ENCODE measurements at places on chromosomes 1 and 21.

GRCh38 chr1:183490932-183491331 lies 18.6 kb downstream of the SMG7 start:
- DNase-seq: no peak

- DNase-seq: no peak
These were observed 9.1 kb upstream of the GPR88 start for GRCh38 chr1:100528871-100529270.

GRCh38 chr1:85178396-85178795 lies 22.4 kb downstream of the SYDE2 start:
- DNase-seq: no peak

DNA sequence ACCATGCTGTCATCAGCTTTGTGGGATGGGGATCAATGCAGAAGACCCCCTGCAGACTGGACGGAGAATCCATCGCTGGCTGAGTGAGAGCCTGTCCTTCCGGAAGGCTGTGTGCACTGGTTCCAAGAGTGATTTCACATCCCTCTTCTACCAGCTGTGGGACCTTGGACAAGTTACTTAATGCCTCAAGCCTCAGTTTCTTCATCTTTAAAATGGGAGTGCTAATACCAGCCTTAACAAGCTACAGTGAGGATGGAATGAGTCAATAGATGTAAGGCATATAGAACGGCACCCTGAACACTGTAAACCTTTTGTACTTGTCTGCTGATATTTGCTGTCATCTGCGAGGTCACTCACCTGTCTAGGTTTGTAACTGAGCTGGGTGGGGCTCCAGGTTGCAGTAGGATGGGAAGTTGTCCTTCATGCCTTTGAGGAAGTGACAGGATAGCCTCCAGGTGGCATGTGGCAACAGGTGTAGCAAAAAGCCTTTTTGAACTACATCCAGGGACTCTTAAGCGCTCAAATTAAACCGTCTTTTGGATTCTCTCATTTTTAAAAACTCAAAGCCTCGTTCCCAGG lies 27.5 kb downstream of the TMEM51 start:
- DNase-seq: no peak

DNA sequence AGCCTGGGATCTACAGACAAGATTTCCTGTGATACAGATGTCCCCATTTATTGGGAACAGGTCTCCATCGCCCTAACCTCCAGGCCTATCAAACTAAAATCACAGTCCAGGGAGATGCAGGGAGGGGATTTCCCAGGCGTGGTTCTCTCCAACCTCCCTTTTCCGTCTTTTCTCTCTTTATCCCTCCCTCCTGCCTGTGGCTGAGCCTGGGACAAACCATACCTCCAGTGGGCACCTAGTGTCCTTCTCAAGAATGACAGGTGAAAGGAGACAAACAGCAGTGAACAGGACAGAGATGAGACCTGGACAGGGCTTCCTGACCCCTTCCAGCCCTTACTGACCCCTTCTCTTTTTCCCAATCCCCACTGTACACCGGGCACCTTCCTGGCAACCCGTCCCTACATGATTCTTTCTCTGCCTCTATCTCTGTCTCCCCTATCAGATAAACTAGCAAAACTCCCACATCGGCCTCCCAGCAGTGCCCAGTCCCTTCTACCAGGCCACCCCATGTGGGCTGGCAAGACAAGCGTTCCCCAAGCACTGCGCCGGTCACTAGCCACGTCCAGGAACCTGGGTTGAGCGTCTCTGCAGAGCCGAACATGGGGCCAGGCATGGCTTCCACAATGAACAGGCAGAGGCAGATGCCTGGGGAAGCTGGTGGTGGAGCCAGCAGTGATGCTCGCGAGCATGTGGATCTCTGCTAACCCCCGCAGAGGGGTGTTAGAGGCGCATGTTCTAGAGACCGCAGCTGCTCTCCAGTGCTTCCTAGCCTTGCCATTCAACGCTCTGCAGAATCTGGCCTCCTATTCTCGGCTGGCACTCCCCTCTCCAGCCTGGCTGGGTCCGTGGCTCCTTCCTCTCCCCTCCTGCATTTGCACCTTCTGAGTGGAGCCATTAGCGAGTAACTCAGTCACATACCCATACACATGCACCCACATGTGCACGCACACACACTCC lies 54.7 kb downstream of the ELK4 start:
- DNase-seq: no peak

DNA sequence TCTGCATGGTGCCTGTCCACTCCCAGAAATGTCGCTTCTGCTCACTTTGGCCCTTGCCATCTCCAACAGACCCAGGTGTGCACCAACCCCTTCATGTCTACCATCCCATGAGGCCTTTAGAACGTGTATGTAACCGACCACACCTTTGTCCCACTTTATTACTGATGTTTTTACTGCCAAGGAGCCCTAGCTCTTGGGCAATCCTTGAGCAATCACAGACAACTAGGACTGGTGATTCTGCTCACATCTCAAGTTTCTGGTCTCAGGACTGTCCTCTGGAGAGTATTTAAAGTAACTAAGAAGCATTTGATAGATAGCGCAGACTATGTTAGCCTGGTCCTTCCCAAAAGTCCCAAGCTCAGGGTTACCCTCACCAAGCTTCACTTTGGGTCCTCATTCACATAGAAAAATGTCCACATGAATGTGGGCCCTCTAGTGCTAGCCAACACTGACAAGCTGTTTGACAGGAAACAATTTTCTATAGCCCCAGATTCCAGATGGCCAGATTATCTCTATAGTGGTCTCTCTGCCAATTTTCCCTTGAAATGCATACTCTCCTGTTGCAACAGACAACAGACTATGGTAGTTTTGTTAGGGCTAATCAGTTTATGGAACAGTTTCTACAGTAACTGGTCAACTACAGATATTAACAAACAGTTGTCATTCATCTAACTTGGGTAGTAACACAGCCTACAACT lies 6.9 kb upstream of the TMEM81 start:
- no peak for DNase-seq

- DNase-seq: no peak
These were observed 50.8 kb downstream of the PAX7 start for GRCh38 chr1:18681423-18681835.

- DNase-seq: no peak
These were observed 34.5 kb upstream of the TRABD2B start for GRCh38 chr1:48031676-48032075.

GRCh38 chr1:90809996-90810395 lies 92.9 kb upstream of the BARHL2 start:
- no peak for DNase-seq

- no peak for DNase-seq
These were observed 5.9 kb upstream of the MTFR1L start for GRCh38 chr1:25813734-25814471.

DNA sequence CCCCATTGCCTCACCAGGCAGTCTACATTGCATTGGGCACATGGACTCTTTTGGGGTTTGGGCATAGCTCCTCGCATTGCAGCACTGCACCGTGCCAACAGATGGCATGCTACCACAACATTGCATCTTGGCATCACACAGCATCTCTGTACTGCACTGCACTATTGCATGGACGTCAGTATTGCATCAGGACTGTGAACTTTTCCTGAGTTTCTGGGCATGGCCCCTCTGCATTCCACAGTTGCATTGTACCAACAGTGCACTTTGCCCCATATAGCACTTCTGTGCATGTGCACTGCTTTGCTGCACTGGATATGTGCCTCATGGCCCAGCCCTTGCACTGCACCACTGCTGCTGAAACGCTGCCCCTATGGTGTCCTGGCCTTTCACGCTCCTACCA lies 9.6 kb downstream of the PTPRU start:
- DNase-seq: no peak

- DNase-seq: no peak
These were observed 34.3 kb upstream of the MTF1 start for GRCh38 chr1:37893673-37894072.

- no peak for DNase-seq
These were observed 5.2 kb upstream of the SF3A3 start for GRCh38 chr1:37994886-37995566.

DNA sequence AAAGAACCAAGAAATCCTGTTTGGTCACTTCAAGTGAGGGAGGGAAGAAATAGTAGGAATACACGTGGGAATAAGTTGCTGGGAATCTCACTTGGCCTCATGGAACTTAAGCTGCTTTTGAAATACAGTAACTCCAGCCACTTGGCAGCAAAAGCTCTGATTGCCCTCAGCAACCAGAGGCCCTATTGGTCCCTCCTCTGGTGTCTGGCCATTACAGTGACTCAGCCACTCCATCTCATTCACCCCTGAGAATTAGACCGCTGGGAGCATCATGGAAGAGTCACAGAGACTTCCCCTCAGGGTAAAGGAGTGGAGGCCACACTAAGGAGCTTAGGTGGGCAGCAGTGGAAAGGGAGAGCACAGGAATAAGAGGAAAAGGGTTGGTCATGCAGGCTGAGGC lies 99.6 kb downstream of the ELAVL4 start:
- no peak for DNase-seq

GRCh38 chr1:33057095-33057494 lies 20.4 kb upstream of the AK2 start:
- no peak for DNase-seq

- peak; percentile 10 for DNase-seq
These were observed 421.3 kb downstream of the NEGR1 start for GRCh38 chr1:71861022-71861421.

- DNase-seq: no peak
These were observed 8.8 kb upstream of the AHCYL1 start for GRCh38 chr1:109975718-109976117.

DNA sequence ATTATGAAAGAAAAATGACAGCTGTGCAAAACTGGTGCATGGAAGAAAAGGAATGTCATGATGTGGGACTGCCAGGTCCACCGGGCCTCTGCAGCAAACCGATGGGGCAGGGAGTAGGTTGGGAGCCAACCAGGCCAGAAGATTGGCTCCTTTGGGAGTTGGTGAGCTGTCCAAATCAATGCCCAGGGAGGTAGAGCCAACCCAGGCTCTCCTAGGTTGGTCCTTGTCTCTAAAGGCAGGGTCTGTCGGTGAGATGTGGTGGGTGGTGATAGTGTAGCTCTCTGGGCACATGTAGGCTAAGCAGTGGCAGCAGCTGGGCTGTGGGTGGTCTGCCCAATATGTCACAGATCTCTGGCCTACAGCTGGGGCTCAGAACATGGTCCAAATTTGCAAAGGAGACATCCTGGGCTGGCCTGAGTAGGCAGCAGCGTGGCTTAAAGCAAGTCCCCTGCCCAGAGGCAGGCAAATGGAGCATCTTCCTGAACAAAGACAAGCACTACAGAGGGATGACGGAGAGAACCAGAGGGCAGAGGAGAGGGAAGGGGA lies 61.2 kb upstream of the PRDX6 start:
- no peak for DNase-seq

GRCh38 chr1:223010582-223011504 lies 132.2 kb downstream of the TLR5 start:
- DNase-seq: no peak

DNA sequence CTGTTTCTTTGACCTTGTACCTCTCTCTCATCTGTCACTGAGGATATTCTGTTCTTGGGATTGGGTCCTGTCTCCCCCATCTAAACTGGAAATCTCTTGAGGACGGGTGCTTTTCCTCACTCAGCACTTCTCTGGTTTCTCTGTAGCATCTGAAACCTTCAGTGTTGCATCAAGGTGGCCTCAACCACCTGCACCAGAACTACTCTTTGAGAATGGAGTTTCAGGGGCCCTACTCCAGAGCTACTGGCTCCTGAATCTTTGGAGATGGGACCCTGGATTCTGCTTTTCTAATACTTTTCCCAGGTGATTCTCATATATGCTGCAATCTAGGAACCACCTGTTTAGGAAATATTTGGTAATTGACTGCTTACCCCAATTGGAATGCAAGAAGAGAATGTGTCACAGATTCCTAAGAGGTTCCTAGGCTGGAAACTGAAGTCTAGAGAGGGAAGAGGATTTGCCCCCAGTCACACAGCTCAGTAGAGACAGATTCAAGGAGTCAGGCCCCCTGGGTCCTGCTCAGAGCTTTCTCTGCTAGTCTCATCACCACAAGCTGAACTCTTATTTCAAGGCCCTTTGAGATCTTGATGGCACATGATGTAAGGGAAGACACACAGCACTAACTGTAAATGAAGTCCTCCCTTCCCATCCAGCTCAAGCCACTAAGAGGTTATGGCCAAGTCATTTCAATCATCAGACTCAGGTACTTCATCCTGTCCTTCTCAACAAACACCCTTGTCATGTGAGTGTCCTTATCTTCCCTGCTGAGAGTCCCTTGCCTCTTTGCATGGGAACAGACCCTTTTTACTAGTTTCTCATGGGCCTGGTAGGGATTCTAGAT lies 48.7 kb downstream of the EIF2D start:
- DNase-seq: no peak

GRCh38 chr1:53139951-53140361 lies 2.5 kb downstream of the SLC1A7 start:
- no peak for DNase-seq

DNA sequence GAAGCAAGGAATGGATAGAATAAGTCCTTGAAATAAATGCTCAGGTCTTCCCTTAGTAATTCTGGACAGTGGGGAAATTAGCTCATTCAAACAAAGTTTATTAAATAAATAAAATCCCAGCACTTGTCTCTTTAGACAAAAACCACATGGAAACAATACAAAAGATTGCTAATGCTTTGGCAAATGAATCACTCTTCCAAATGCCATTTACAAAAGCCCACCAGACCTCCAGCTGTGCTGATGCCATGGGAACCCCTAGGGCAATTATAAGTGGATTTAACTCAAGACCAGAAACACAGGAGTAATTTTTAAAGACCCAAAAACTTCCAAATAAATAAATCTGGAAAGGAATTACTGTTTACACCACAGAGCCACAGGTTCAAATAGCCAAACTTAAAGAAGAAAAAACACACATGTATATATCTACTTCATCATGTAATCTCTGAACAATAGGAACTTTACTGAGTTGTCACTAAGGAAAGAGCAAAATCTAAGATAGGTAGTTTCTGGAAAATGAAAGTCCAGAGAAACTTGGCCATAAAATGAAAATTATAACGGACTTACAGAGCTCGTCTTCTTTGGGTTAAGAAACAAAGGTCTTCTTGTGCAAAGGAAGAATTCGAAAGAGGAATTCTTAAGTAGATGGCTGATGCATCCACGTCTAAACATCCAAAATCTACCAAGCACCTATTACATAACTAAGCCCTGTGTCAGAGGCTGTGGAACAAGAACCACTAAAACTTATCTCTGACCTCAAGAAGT lies 399.4 kb downstream of the SMYD3 start:
- DNase-seq: no peak

DNA sequence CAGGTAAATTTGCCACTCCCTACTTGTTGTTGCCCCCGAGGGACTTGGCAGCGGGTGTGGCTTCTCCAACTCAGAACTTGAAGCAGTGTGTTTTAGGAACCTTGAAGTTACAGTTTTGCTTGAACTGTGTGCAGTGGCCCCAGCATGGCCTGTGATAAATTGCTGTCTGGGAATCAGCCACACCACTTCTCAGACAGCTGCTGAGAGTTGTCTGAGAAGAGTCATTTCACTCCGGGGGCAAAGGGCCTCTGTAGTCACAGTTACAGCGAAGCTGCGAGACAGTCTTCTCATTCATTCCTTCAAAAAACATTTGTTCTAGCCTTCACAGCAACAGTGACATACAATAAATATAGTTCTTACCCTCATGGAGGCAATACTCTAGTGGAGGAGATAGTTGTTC lies 70.3 kb downstream of the PROX1 start:
- no peak for DNase-seq
